ENCODE measurements at places on chromosomes 1 and 21.
A peak's percentile ranks its signal among the peaks of the same experiment; 100 is the strongest.

- DNase-seq: peak; percentile 10
Measured at GRCh38 chr1:41317361-41317760, 43.9 kb upstream of the FOXO6 start.

DNA sequence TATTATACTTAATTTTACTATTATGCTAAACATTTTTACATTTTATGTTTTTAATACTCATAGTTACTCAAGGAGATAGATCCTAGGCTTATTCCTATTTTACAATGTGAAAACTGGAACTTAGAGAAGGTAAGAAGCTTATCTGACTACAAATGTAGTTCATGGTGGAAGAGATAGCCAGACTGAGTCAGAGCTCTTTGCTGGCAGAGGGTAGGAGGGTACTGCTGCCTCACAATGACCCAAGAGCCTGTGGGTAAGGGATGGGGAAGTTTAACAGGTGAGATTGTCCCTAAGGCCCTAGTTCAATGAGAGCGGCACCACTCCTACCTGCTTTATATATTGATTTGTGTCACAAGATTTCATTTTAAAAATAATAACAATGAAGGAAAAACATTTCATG, 34.1 kb upstream of the NEK7 start:
- DNase-seq: no peak

DNA sequence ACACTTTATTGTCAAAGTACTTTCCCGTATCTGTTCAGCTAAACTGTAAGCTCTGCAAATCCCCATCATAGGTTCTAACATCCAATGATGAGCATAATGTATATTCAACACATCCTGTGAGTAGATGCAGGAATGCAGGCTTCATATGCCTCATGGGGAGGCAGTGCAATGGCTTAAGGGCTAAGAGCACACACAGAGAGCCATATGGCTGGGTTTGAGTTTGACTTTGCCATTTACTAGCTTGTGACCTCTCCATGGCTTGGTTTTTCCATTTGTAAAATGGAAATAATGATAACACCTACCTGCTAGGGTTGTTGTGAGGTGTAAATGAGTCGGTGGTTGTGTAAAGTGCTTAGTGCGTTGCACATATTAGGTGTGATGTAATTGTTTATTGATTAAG, 13.4 kb downstream of the RCSD1 start:
- DNase-seq: no peak

DNA sequence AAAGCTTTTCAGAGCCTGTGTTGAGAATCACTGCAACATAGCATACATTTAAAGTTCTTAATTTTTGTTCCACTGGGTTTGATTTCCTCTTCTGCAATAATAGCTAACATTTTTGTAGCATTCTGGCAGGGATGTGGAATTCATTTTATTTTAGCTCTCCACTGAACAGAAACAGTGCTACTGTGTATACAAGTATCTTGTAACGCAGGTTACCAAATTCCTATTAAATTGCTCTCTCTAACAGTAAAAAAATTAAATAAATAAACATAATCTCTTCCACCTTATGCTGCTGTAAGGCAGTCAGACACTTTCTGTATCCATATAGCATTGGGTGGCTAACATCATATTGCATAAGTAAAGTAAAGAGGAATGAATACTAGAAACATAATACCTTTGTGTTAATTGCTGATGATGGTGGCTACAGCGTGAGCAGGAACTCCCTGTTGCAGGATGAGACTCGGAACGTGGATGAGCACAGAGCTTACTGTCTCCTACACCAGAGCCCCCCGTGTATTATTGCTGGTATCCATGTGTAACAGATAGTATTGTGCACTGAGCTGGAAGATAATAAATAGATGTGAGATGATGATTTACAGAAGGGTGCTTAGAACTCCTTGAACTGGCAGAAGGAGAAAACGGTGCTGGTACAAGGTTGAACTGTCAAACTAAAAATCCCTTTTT, 276.9 kb upstream of the SNX7 start:
- DNase-seq: no peak

GRCh38 chr1:44594353-44594752, 79.9 kb downstream of the TMEM53 start:
- no peak for DNase-seq

DNA sequence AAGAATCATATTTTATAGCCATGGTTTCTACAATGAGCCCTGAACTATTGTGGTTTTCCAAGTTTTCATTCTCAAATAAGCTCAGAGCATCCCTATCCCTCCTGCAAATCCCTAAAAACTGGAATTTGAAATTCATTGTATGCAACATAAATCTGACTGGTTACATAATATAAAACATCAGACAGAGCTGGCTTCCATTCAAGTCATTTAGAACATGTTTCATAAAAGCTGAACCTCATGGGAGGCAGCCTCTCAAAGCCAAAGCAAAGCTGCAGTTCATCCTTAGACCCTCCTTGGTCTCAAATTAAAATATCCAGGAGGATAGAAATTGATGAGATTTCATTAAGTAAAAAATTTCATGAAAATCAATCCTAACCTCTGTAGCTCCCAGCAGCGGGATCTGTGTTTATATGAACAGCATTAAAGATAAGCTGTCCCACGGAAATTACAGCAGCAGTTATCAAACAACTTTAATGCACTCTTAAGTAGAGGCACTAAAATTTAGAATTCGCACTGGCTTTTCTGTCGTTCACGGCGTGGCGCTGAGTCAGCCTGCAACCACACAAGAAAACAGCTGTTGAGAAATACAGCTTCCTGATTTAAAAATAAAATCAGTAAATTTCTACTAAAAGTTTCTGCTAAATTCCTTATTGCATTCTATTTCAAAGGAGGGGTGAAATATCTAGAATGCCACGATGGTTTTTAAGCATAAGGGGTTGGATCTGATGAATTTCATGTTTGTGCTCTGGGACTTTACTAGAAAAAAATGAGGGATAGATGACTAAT, 99.9 kb upstream of the TIAM1 start:
- DNase-seq: no peak

GRCh38 chr1:156511644-156512043, 11.1 kb upstream of the MEF2D start:
- no peak for DNase-seq

- DNase-seq: no peak
Measured at GRCh38 chr1:175237389-175237788, 44.8 kb upstream of the KIAA0040 start.

- no peak for DNase-seq
Measured at GRCh38 chr1:29172415-29172939, 9.2 kb downstream of the SRSF4 start.

DNA sequence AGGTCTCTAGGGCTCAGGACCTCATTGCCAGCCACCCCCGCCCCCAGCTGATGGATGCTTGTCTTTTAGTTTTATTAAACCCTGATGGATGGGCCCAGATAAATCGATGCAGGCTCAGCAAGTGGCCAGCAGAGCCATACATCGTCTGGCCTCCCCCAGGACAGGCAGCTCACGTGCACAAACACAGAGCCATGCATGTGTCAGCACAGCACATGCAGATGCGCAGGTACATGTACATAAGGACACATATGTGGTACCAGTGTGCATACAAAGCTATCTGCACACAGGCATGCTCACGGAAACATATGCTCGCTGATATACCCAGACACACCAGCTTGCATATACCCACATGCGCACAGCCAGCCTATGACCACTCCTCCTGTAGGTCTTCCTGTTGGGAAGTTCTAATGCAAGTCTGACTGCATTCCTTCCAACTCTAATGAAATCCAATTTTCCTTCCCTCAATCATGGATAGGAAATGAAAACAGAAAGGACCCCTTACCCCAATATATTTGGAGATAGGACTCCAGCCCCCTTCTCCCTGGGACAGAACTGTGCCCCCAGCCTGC, 897 bp downstream of the COL16A1 start:
- no peak for DNase-seq

DNA sequence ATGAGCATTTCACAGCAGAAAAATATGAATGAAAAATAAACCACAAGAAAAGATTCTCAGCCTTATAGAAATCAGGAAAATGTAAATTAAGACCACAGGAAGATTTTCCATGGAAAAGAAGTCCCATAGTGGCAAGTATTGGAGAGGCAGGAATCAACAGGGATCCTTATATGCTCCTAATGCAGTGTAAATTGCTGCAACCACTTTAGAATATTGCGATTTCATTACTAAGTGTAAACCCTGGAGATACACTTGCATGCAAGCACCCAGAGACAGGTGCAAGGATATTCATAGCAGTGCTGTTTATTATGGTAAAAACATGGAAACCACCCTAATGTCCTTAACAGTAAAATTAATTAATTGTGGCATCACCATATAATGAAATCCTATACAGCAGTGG, 10.6 kb upstream of the LRP8 start:
- DNase-seq: no peak

- no peak for DNase-seq
Measured at GRCh38 chr1:9234223-9235095, at the start of gene H6PD. Gene H6PD (plus strand): TSS chr1:9234774. CDS start chr1:9244935, 10,161 bp downstream.

DNA sequence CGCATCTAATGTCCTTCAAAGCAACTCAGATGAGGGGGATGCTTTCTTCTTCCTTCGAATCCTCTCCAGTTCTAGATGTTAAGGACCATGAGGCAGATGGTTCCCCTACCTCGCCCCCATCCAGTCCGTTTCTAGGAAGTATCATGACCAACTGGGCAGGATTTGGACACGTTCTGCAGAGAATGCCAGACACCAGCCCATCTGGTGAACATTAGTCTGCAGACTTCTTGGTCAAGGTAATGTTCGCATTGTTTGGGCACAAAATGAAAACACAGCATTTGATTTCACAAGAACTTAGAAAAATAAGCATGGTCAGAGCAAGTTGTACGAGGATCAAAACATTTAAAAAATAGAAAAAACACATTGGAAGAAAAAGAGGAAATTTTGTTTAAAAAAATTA, 25.4 kb upstream of the ADARB1 start:
- DNase-seq: no peak

- DNase-seq: no peak
Measured at GRCh38 chr1:212141404-212141803, 105.9 kb downstream of the DTL start.

DNA sequence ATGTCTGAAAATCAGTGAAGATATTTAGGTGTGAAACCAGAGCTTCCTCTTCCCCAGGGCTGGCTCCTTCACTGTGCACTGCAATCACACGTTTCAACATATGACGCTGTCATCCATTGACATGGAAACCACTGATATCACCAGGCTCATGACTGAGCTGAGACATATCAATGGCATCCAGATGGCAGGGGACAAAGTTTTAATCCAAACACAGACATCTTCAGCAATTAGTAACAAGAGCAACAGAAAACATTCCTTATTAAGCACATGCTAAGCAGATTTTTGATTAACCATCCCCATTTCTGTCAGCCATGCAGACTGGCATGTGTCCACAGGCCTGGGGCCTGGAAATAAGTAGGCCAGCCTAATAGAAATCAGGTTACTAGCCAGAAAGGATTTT, 108.0 kb upstream of the ADAR start:
- DNase-seq: no peak

DNA sequence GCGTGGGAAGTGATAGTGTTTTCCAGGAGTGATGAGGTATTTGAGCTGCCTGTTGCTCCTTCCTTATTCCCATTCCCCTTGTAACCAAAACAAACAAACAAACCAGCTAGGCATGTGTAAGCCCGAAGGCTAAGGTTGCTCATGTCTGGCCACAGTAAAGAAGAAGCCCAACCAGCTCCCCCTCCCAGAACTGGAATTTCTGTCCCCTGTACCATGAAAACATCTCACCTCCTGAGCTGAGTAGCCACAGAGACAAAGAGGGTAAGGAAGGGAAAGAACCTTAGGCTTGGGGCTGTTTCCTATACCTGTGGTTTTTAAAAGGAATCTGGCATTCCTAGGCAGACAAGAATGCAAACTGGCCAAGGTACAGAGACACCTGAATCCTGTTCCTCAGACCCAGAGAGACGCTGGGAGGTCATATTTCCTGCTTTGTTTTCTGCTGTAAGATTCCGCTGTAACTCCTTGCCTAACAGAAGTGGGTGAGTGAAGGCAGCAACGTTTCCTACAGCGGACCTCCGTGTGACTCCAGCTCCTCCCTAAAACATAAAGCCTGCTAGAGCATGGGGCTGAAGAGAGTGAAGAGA, 41.7 kb upstream of the RAB4A start:
- DNase-seq: no peak

DNA sequence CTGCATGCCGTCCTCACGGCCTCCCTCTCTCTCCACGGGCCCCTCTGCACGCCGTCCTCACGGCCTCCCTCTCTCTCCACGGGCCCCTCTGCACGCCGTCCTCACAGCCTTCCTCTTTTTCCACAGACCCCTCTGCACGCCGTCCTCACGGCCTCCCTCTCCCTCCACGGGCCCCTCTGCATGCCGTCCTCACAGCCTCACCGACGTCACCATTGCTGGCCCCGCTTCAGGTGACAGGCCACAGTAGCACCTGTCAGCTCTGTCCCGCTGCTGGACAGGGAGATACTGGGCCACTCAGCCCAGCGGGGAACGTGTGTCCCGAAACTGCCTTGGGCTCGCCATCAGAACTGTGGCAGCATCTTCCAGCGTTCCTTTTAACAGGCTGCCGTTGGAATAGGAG, 82.8 kb upstream of the COL6A1 start:
- no peak for DNase-seq

GRCh38 chr1:8217011-8217711, 100.8 kb upstream of the SLC45A1 start:
- DNase-seq: no peak

DNA sequence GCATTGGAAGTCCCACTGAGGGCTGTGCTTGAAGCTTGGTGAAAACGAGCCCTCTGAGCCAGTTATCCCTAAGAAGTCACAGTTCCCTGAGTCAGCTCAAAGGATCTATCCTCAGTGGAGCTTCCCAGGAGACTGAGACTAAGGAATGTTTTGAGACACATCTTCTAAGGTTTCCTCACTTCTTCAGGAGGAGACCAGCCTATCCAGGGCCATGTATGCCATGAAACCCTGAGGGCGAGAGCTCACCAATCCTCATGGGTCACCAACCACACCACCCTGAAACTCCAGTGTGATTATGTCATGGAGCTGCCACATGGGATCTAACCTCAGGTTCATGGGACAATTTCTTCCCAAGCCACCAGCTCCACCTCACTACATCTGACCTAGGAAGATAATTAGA, 7.6 kb upstream of the TIE1 start:
- DNase-seq: no peak

DNA sequence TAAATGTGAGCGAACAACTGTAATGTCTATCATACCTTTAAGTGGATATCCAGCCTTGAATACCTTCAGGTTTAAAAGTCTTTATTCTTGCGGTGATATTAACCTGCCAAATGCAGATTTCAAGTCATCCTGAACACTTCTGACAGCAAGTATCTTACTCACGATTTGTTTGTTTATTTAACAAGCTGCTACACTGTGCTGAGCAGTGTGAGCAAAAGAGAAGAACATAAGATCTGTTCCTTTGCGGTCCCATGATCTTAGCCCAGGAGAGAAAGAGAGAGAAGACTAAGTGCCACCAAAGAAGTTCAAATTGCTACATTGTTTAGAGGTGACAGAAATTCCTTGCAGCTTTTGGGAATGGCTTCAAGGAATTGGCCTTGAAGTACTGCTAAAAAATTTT, 9.5 kb upstream of the IL24 start:
- no peak for DNase-seq

Data from GM04503 (cell line).